Stimulated activated CD8-positive, alpha-beta memory T cell treated with anti-CD3 and anti-CD28 coated beads, Interleukin-2, amount 100 ng/mL, for 1 hour (primary cell): ENCODE measurements at places on chromosomes 4 and X.

- DNase-seq = no peak
These were observed 94.1 kb upstream of the WDR17 start for GRCh38 chr4:175971388-175972179.

DNA sequence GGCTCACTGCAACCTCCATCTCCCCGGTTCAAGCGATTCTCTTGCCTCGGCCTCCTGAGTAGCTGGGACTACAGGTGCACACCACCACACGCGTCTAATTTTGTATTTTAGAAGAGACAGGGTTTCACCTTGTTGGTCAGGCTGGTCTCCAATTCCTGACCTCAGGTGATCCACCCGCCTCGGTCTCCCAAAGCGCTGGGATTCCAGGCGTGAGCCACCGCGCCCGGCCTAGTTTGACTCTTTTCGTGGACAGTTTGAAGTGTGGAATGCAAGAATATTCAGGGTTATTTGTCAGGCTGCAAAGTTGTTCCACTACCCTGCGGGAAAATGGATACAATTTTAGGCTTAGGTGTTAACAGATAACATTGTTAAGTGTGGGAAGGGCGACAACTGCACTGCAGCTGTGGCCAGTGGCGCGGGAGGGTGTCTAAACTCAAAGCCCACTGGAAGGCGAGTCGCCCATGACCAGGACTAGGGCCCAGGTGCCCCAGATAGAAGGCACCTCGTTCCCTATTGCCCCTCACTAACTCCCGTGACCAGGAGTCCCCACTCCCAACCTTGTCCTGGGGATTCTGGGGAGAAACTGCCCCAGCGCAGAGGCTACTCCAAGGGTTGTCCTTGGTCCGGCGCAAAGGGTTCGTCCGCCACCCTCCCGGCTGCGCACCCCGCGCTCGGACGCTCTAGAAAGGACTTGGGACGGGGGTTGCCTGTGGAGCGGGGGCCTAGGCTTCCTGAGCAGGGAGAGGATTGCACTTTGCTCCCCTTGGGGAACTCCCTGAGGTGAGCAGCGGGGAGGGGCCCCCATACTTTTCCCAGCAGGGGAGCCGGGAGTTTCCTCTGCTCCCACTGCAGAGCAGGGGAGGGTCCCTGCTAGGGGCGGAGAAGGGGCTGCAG, 1.1 kb upstream of the CD99 start:
- no peak for DNase-seq

GRCh38 chrX:53077207-53078197, 4.7 kb upstream of the TSPYL2 start:
- DNase-seq = no peak

GRCh38 chr4:108113229-108113628, 55.5 kb downstream of the LEF1 start:
- DNase-seq = no peak

DNA sequence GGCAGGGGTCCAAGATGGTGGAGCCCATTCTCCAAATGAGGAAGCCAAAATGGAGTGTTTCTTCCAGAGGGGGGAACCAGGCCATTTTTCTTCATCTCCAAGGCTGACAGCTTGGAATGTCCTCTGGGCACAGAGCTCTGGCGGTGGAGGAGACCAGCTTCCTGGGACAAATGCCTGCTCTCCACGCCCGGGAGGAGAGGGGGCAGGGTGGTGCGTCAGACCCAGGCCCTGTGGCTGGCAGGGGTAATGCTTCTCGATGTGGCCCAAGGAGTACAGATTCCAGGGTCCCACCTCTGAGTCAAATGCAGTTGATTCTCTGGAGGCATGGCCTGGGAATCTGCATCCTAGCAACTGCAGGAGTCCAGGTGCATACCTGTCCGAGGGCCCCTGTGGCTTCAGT, 44.6 kb upstream of the ADRA2C start:
- no peak for DNase-seq

GRCh38 chr4:121308328-121308663, 72.5 kb downstream of the QRFPR start:
- no peak for DNase-seq

DNA sequence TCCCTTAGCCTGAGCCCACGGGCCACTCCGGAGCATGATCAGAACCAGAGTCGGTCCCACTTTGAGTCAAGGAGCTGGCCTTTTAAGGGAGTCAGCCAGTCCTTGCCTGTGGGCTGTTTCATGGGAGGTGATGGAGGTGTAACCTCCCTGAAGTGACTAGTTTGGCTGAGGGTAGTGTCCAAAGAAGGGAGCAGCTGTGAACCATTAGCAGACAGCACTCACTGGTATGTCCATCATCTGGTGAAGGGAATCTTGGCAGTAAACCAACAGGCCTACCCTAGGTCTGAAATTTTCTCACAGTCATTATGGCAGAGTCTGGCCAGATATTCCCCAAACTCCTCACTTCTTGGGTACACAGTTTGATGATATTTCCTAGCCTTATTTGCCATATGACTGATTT, 12.3 kb upstream of the REPS2 start:
- no peak for DNase-seq

DNA sequence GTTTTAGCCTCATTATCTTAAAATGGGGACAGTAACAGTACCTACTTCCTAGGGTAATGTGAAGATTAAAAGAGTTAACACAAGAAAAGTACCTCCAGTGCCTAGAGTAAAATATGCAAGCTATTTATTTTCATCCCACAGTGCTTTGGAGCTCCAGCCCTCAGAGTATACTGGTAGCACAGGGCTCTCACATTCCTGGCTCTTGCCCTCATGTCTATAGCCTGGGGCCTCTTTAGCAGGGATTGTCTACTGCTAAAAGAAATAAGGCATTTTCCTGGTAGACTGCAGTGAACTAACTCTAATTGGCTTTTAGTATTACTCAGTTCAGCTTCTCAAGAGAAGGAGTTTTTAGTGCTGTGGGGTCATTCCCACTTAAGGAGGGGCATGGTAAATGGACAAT, 60.8 kb downstream of the RRAGB start:
- DNase-seq = no peak

DNA sequence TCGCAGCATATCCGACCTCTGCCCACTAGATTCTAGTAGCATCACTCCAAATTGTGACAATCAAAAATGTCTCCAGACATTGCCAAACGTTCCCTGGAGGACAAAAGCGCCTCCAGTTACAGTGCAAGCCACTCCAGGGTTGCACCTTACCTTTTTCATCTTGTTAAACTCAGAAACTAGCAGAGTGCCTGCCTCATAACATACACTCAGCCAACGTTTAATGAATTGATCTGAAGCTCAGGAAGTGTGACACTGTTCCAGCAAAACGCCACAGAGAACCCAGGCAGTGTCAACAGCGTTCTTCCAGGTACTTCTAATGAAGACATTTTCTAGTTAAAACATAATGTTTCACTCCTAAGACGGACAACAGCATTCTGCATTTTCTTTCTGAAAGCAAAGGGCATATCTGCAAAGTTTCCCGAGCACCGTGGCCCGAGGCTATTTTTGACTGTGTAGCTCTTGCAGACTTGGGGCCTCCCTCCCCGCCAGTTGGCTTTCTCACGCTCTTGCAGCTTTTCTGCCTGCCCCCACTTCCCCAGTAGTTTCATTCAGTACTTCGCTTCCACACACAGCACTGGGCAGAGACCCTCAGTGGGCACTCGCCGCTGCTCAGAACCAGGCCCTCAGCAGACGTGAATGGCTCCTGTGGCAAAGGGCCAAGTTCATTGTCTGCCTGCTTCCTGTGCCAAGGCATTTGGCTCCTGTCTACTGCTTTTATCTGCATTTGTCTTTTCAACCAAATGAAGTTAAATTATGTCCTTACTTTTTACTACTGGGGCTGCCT, 133.4 kb upstream of the TTC29 start:
- DNase-seq = no peak

DNA sequence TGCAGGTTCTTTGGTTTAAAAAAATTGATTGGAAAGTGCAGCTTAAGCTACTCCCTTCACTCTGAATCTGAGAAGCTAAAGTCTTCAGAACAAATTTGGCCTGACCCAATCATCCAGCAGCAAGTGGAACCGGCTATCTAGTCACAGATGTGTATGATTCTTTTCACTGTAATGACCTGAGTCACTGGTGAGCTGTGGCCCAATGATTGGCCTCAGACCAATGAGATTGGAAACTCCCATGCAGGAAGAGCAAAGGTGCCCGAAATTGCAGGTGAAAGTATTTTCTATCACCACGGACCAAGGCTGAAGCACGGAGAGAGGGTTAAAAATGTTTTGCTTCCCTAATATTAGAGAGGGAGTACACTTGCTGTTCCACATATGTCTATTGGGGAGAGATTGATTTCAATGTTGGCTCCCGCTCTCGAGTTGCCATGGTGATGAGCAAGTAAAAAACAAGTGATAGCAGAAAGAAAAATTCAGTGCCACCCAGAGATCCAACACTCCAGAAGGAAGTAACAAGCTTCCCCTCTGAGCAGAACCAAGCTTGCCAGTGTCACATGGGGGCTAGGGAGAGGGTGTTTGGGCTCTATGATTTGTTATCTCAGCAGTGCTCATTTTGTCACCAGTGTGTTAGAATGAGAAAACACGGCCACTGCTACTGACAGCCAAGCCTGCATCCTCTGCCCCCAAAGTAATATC, 11.2 kb downstream of the RIPPLY1 start:
- DNase-seq = no peak

GRCh38 chr4:154720123-154720522, 23.7 kb upstream of the LRAT start:
- DNase-seq = no peak

DNA sequence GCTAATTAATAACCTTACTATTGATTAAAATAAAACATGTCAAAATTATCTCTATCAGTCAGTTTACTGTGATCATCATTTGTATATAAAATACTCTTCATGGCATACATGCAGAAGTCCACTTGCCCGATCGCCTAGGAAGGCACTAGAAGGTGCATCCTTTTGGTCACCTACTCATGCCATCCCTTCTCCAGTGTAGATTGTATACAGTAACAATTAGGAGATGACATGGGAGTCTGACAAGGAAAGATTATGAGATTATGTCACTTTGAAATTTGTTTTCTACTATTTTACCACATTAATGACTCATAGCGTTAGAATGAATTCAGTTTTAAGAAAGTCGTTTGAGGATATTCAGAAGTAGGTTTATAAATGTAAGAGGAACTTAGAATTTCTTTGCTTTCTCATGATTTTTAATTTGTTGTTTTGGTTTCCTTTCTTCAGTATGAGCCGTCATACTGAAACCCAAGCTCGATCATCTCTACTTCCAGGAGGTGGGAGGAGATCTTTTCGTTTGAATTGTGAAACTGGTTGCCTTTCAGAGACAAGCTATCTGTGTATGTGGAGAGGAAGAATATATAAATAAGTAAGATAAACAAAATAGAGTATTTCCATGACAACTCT, 51.1 kb upstream of the UNC5C start:
- no peak for DNase-seq

- no peak for DNase-seq
These were observed 186.1 kb upstream of the MAB21L2 start for GRCh38 chr4:150395872-150396271.

DNA sequence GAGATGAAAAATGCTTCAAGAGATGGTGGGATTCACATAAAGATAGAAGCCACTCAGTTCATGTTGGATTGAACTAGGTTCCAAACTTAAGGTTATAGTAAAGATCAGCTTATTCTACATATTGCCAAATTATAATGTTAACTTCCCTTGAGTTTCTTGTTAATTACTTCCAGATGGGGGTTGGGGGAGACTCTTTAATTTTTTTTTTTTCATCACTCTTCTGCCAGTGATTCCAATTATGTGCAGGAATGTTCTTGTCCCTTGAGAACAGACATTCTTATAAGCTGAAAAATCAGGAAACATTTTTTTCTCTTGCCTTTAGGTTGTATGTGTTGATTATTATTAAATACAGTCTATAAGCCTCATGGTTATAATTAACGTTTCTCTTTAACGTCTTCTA, 30.0 kb downstream of the MND1 start:
- DNase-seq = no peak

DNA sequence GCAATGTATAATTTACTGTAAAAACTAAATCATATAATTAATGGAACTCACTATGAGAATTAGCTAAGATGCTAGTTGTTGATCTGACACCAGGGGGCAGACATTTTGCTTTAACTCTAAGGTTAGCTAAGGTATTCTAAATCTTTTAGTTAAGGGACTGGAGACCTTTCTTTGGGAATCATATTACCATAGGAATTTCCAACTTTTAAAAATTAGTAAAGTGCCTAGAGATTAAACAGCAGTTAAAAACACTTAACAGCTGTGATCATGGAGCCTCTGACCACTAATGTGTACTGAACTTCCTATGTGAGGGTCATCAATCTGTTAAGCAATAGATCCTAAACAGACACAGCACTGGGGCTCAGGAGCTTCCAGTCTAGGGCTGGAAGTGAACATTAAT, 226.6 kb downstream of the NSUN7 start:
- DNase-seq = no peak

DNA sequence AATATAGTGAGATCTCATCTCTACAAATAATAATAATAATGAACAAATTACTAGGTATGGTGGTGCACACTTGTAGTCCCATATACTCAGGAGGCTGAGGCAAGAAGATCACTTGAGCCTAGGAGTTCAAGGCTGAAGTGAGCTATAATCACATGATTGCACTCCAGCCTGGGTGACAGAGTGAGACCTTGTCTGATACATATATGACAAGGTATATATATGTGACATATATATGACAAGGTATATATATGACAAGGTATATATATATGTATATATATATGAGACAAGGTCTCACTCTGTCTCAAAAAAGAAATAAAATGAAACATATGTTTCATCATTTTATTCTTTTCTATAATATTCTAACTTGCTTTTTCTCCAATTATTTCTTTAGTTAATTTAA, 278.1 kb upstream of the TET2 start:
- no peak for DNase-seq

DNA sequence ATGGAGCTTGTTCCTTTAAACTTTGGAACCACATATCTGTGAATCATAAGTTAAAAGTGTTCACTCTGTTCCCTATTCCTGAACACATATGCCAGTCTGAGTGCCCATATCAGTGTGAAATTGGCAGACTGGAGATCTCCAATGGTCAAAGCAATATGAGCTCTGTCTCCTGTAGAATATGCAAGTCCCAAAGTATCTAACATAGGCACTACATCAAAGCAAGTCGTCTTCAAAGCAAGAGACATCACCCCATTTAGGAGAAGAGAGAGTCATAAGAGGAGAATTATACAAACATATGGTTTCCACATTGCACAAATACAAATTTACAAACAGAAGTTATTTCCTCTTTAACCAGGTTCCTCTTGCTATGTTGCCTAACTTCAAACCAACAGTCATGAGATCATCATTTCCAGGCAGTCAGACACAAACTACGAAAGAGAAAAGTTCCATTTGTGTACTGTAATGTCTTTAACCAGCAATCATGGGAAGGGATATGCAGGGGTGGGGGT, 9.9 kb upstream of the GK start:
- DNase-seq = no peak

DNA sequence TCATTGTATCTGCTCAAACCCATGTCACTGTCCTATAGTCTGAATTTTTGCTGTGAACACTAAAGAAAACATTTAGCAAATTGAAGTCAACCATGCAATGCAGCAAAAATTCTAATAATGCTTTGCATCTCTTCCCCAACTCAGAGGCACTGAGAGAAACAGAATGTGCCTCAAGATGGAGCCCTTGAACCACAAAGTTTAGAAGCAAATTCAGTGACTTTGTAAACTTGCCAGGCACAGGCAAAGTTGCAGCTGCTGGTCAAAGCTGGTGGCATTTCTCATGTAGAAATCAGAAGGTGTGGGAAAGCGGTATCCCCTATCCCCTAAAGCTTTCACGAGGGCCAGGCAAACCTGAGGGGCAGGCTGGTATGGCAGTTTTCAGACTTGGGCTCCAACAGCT, 121.7 kb upstream of the DIPK2B start:
- DNase-seq = no peak

GRCh38 chrX:73668779-73669178, 105.8 kb downstream of the CHIC1 start:
- DNase-seq = no peak
